ENCODE measurements at places on chromosomes 2 and 18. TPM values are rescaled to one million over a fixed set of nuclear protein-coding genes. Genes with fewer than 3 reads are reported as not detected.

Gene SERPINB2
- 0.98 TPM for total RNA-seq

Gene CPSF3
- 28.7 TPM for total RNA-seq

Gene GNAL
- 0.43 TPM for total RNA-seq

Gene CFAP65
- total RNA-seq, result not detected

Gene CCDC195
- not detected for total RNA-seq

Gene LCT
- not detected for total RNA-seq
